ENCODE measurements at places on chromosomes 7 and 10.

- DNase-seq = no peak
Observed at GRCh38 chr10:48214716-48215485, 59.6 kb downstream of the FRMPD2 start.

DNA sequence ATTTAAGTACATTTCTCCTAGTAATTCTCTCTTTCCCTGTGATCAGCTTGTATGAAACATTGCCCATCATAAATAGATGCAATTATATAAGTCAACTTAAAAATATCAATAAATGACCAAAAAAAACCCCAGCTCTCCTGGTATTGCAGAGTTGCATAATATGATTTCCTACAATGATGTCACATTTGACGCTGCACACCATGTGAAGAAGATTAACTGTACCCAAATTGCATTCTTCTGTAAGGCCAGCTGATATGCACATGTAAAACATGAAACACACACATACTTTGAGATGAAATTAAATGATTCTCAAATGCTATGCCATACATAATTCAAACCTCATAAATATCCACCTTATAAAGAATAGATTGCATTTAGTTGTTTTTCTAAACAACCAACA, 115.5 kb downstream of the AGMO start:
- DNase-seq = no peak

- DNase-seq = no peak
Observed at GRCh38 chr10:58574058-58574457, 61.4 kb downstream of the BICC1 start.

- DNase-seq = no peak
Observed at GRCh38 chr7:108425714-108426275, 30.4 kb downstream of the NRCAM start.

DNA sequence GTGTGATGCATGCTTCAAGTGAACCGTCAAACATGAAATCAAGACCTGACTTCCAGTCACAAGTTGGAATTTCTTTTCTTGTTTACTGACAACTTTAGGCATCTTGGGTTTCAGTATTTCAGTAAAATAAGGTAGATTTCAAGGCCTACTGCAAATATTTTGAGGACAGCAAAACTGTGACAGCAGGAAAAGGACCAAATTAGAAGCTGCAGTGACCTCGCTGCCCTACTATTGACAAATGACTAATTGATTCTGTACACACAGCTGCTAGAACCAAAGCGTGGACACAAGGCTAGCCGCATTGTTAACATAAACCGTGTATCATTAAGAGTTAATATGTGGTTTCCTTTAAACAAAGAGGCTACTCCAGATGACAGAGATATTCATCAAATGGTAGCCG, 105.7 kb upstream of the SEC61G start:
- DNase-seq = no peak

DNA sequence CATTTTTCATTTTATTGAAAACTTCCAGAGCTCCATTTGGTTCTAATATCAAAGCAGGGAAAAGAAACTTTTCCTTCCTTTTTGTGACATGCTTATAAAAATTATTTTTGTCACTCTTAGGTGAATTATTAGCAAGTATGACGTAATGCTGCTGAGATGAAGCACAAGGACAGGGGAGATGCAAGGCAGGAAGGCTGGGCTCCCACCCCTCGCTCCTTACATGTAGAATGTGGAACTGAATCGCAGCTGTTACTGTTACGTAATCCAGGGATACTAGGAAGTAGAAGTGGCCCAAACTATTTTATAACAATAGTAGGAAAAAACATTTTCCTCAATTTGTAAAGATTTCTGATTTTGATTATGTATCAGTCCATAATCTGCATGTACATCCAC, 17.1 kb upstream of the GTPBP4 start:
- DNase-seq = no peak

- DNase-seq = no peak
Observed at GRCh38 chr10:13956826-13957225, 370.1 kb downstream of the PRPF18 start.

- no peak for DNase-seq
Observed at GRCh38 chr7:158449266-158449665, 138.4 kb downstream of the PTPRN2 start.

DNA sequence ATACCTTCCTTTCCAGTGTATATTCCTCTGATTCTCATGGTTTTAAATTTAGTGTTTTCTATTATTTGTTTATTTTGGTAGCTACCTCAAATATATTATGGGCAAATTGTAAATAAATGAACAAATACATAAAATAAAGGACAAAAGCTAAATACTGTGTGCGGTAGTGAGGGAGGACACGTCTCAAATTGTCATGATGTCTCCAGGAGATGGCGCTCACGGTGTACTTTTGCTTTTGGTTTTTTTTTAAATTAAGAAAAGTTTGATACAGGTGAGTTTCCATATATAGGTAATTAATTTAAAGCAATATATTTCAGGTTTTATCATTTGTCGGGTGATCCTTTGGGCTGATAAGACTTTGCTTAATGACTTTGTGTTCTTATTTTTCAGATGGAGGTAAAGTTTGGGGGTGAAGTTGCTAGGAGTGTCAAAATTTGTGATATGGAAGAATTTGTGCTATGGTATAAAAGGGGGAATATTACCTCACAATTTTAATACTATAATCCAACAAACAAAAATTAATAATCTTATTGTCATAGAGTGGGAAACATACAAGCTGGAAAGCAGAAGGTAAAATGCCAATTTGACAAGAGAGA, 68.4 kb upstream of the TMEM229A start:
- no peak for DNase-seq

DNA sequence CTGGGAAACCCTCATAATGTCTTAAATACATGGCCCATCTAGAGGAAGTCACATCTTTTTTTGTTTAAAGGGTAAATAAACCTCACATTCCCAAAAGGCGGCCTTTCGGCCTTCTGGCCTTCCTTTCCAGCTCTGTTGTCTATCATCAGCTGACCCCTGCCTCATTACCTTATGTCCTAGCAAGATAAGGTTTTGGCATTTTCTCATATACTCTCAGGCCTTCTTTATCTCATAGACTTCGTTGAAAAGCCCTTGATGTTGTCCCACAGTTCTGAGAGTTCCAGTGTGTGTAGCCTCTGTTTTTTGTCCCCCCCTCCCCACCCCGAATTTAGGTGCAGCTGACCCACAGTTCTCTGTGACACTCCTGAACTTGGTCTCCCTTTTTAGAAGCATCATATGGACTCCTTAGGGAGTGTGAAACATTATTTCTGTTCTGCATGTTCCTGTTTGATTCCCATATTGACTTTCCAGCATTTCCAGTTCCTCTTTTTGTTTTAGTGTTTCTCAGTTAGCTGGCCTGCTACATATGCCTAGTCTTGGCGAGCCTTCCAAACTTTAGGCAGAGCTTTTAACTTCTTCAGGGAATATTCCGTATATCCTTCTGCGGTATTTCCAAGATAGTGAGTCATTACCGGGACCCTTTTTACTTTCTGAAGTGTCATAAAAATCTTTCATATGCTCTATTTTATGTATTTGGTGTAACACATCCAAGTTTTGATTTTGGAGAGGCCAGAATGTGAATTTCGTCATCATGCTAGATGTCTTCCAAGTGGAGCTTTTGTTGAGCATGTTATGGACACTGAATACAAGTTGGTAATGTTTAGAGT, 138.5 kb downstream of the LRRC4 start:
- no peak for DNase-seq

GRCh38 chr10:30125496-30125895, 66.1 kb upstream of the JCAD start:
- no peak for DNase-seq

DNA sequence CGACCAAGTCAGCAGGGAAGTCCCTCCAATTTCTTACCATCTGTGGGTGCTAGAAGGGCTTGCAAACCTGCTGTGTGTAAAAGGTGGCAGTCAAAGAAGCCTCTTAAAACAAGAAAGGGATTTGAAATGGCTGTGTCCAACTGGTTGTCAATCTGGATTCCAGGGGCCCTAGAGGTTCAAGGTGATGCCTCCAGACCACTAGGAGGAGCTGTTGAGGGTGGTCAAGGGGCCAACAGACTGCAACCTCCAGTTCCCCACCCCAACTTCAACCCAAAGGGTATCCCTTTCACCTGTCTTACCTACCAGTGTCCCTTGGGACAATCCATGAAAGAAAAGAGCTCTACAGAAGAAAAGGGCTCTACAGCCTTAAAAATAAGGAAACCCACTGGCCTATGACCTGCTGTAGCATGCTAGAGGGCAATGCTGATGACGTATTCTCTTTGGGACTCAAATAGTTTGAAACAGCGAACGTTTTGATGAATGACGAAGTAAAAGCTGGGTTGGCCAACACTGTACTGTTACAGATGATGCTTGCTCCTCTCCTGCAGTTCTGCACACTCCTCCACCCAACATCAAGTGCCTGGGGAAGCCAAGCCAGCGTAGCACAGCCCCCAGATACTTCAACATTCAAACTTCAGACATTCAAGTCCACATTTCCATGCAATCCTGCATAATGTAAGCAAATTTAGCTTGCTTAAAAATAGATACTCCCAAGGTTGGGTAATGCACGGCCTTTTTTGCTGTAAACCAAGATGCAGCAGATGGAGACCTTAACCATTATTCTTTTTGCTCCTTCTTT, 45.9 kb upstream of the WDR11 start:
- DNase-seq = no peak

- no peak for DNase-seq
Observed at GRCh38 chr10:84181631-84182030, 8.0 kb downstream of the GPR15LG start.

GRCh38 chr10:117441812-117442443, 66.7 kb upstream of the PDZD8 start:
- DNase-seq = no peak

- no peak for DNase-seq
Observed at GRCh38 chr10:59047957-59048618, 128.4 kb upstream of the PHYHIPL start.

DNA sequence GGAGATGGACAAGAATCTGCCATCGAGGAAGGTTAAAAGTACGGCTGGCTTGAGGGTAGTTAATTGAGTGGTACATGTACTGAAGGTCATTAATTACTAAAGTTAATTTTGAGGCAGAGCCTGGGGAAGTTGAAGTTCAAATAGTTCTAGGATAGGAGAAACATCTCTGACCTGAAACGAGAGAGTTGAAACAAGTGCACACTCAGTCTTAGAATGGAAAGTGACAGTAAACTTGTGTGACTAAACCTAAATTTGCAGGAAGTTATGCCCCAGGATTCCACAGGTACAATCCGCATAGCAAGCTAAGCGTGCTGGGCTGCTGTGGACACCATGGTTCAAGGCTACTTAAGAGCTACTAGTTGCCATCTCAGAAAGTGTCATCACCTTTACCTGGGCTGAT, 209.9 kb downstream of the CHCHD3 start:
- no peak for DNase-seq

- DNase-seq = no peak
Observed at GRCh38 chr7:96663871-96664445, 45.7 kb downstream of the SEM1 start.

DNA sequence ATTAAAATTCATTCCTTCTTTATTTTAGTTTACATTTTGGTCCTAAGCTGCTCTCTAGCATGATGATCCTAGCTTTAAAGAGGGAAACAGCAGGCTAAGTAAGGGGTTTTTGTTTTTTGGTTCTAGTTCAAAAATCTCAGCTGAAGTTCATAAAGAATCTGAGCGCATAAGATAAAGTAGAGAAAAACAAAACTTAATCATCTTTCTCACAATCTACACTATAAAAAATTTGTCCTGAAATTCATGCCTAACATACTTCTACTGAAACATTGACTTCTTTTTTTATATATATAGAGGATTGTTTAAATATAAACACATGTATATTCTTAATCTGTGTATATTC, 6.8 kb upstream of the IGF2BP3 start:
- DNase-seq = no peak

DNA sequence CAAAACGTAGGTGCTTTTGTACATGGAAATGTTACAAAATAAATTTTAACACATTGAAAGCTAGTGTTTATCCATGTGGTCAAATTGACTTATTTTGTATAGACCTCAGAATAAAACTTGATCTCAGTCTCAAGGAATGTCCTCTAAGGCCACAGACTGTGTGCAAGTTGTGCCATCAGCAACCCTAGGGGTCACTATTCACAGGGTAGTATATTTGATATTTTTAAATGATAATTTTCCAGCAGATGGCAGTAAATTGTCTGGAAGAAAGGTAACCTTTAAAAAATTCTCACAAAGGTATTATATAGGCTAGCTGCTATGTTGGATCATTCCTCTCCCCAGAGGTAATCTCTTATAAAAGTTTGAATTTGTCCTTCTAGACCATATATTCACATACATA, 12.9 kb upstream of the SNX10 start:
- no peak for DNase-seq

DNA sequence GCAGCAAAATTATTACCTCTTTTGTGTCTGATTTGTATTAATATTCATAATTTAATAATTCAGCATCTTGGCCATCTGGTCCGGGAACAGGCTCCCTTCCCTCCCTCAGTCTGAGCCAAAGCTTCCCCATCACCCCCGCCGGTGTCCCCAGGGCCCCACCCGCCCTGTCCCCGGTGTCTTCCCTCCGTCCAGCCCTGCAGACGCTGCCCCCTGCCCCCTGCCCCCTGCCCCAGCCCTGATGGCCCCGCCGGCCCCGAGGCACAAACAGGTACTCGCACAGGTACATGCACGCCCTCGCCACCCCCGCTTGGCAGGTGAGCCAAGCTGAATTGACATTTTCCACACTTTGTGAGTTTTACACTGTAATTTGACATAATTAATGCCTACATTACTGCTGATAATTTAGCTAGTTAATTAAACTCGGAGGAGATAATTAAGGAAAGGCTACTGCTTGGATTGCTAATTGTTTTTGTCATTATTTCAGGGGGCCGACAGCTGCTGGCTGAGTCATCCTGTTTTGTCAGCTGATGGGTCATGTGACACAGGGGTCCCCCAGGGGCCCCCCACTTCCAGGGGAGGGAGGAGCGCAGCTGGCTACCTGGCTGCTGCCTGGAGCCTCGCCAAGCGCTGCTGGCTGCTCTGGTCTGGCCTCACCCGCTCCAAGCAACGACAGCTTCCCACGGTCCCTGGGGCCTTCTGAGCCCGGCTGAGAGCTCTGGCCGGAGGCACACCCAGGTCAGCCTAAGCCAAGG, 36.6 kb downstream of the MICALL2 start:
- DNase-seq = no peak

GRCh38 chr7:34451923-34452322, 206.1 kb upstream of the NPSR1 start:
- DNase-seq = no peak

- no peak for DNase-seq
Observed at GRCh38 chr7:110839866-110840265, 251.1 kb upstream of the LRRN3 start.

DNA sequence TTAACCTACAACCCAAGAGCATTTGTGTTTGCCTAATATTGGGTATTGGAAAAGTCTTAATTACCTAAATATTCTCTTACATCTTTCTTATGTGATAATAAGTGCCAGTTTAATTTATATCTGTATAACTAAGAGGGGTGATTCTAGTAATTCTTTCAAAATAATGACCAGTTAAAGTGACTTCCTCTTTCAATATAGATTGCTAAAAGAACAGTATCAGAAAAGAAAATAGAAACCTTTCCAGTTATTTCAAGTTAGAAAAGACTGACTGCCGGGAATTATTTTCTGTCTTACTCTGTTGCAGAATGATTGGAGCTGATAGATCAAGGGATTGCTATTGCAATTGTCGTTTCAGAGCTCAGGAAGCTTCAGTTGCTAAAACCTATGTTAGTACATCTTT, 525.0 kb upstream of the SEMA3D start:
- no peak for DNase-seq

DNA sequence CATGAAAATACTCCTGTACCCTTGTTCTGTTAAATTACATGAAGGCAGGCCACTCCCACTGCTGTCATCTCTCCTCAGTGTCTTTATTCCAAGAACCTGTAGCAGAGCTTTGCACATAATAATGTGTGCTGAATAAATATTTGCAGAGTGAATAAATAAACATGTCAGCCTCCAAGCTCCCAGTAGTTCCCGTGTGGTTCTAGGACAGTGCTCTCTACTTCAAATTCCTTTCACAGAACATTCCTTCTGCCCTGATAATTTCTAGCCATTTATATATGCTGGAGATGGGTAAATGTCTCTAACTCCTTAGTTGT, 20.3 kb upstream of the HYAL4 start:
- DNase-seq = no peak
